ENCODE measurements at places on chromosomes 7 and 10.
A peak's percentile ranks its signal among the peaks of the same experiment; 100 is the strongest.

- DNase-seq: no peak
Observed at GRCh38 chr7:84039432-84039831, 155.2 kb downstream of the SEMA3A start.

- peak; percentile 43 for DNase-seq
Observed at GRCh38 chr10:17430647-17431355, 23.6 kb downstream of the ST8SIA6 start.

GRCh38 chr10:101299211-101299610 is 54.8 kb upstream of the BTRC start:
- no peak for DNase-seq

GRCh38 chr10:86960003-86960862 is 1.8 kb downstream of the SNCG start:
- DNase-seq: no peak

DNA sequence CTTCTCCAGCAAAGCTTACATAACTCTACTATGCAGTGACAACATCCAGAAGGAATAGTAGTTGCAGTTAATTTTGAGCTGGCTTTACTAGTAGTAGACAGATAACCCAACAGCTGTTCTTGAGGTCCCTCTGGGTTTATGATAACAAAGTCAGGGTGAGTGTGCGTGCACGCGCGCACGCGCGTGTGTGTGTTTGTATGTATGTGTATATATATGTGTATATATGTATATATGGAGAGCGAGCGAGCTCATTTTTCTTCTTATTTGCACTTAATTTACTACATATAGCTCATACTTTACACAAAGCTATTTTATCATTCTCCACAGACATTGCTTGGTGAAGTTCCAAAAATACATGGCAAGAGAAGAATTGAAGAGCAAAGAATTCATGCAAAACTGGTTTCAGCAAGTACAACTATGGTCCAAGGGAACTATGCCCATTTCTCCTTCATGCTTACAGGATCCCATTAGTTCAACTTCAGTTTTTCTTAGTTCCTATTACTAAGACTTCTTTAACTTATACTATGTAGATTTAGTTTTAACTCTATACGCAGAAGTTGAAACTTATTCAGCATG is 105.9 kb upstream of the TMEM168 start:
- no peak for DNase-seq
